Eye (tissue), 1 donor: ENCODE measurements at places on chromosomes 16 and 17.

DNA sequence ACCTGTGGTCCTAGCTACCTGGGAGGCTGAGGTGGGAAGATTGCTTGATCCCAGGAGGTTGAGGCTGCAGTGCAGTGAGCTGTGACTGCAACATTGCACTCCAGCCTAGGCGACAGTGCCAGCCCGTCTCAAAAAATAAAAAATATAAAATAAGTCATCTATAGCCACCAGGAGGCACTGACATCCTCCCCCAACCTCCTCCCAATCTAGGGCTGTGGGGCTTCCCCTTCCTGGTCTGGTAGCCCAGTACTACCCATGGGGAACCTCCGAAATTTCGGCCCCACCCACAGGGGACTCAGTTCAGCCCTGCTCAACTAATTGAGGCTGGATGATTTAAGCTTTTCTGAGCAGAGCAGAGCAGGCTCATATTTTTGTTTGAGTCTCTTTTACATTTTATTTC is 3.2 kb downstream of the ZSCAN10 start:
- DNase-seq: no peak

GRCh38 chr17:70208080-70208794 is 38.9 kb downstream of the KCNJ2 start:
- DNase-seq: no peak

DNA sequence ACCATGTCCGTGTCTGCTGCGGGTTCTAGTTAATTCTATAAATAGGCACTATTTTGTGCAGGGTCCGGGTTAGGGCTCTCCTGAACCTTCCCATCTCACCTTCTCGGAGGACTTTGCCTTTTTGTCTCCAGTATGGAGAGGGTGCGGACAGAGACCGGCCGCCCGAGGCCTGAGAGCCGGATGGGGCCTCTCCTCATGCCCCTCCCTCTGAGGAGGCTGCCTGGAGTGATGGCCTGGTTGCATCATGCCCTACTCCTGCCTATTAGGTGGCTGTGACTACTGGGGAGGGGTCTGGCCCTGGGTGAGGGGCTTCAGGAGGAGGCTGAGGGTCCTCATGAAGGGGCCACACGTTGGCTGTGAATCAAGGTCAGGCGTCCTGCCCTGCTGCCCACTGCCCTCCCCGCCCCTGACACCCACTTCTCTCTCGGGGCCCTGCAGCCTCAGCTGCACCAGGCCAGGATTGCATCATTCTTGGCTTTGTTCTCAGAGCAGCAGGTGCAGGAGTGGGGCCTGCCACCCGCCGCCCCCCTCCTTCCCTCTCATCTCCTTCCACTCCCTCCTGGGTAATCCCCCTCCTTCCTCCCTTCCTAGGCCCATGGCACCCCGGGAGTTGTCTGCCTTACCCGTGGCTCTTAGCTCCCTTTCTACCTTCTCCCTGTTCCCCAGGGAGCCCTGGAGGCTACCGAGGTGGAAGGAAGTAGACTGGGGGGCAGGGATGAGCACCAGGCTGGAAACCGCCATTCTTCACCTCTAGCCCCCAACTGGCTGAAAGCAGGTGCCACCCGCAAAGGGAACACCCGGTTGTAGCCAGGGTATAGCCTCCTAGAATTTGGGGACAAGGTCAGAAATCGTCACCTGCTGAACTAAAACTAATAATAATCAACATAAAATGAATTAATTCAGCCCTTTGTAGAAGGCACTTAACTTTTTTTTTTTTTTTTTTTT is 12.7 kb upstream of the ARHGAP23 start:
- peak; percentile 88 for DNase-seq

- peak; percentile 40 for DNase-seq
Measured at GRCh38 chr16:87881324-87882200, 12.3 kb upstream of the SLC7A5 start.

DNA sequence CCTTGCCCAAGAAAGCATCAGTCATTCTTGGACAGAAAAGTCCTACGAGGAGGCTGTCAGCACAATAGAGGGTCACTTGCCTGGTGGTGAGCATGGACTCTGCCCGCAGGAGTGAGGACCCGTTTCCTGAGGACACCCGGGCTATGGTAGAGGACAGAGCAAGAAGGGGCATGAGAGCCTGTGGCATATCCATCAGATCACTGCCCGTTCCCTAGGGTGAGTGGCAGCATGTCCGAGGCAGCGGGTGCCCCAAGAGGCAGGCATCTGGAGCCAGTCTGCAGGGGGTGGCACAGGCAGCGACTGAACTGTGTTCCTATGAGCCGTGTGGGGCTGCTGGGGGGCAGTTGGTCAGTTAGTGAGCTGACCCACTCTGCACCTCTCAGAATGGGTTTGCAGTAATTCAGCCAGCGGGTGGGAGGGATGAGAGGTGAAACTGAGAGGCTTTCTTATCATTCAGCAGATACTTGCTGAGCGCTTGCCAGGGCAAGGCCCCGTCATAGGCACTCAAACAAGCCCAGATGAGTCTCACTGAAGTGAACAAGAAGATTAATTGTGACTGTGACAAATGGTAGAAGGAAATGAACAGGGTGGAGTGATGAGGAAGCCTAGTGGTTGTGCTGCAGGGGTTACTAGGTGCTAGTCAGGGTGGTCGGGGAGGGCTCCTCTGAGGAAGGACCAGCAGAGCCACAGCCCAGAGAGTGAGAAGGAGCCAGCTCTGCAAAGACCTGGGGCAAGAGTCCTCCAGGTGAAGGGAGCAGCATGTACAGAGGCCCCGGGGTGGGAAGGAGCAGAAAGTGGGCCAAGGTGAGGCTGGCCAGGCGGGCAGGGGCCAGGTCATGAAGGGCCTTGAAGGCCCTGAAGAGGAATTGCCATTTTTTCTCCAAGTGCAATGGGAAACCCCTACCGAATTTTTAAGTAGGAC is 87.9 kb downstream of the CLEC16A start:
- DNase-seq: no peak

- DNase-seq: no peak
Measured at GRCh38 chr16:68806422-68806821, 36.9 kb upstream of the TANGO6 start.

DNA sequence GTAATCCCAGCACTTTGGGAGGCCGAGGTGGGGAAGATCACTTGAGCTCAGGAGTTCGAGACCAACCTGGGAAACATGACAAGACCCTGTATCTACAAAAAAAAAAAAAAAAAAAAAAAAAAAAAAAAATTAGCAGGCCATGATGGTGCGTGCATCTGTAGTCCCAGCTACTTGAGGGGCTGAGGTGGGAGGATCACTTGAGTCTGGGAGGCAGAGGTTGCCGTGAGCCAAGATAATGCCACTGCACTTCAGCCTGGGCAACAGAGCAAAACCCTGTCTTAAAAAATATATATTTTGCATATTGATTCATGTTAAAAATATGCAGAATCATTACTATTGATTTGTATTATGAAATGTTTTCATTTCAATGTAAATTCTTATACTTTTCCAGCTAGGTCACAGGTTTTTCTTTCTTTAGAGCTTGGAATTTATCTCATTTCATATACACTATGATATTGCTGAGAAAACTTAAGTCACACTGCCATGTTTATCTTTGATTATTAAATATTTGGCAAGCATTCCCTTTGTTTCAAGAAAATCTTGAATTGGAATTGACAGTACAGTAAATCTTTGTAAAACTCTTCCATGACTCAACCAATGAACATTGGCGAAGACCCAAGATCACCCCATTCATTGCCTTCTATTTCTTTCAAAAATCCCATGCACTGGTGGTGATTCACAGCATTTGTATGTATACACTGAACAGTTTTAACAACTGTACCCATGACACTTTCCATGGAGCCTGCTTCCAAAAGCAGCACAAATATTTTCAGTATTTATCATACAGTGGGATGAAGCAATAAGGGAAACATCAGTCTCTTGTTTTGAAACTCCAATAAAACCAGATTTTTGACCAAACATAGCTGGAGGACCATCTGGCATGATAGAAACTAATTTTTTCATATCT is 83.5 kb upstream of the TNRC6A start:
- DNase-seq: peak; percentile 78

GRCh38 chr17:77343031-77343800 is 202.4 kb downstream of the SEC14L1 start:
- no peak for DNase-seq

DNA sequence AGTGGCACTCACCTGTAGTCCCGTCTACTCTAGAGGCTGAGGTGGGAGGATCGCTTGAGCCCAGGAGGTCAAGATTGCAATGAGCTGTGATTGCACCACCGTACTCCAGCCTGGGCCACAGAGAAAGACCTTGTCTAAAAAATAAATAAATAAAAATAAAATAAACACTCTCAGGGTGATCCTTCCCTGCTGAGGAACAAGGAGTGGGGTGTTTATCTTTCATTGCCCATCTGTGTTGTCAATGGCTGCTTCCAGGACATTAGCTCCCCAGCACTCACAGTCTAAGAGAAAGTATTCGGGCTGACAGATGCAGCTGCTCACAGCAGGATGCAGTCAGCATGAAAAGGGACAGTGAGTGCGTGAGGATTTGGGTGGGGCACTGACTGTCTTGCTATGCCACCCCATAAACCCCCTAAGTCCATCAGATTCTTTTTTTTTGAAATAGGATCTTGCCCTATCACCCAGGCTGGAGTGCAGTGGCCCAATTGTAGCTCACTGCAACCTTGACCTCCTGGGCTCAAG is 31.3 kb upstream of the RBBP6 start:
- DNase-seq: no peak

DNA sequence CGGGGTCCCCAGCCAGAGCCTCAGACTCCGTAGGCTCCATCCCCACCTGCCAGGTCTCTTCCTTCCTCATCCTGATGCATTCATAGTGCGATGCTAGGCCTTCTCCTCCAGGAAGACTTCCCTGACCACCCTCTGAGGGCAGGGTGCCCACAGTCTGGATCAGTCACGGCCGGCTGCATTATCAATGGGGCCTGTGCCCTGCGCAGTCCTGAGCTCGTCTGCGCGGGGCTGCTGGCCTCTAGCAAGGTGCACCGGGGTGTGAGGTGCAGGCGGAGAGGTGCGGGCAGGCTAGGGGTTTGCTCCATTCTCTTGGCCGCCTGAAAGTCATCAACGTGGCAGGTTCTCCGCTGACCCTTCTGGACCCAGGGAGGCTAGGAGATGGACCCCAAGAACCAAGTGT is 56.9 kb upstream of the ACSF3 start:
- no peak for DNase-seq
